ENCODE measurements at places on chromosomes 6 and 20.

GRCh38 chr6:1745814-1746213 lies 136.1 kb downstream of the FOXC1 start:
- no peak for DNase-seq

GRCh38 chr6:26016245-26016962 lies 53.8 kb downstream of the TRIM38 start:
- DNase-seq = no peak

GRCh38 chr20:59382157-59382725 lies 81.8 kb downstream of the EDN3 start:
- DNase-seq = no peak

- no peak for DNase-seq
These were observed 361.0 kb downstream of the CD83 start for GRCh38 chr6:14478381-14479225.
